Endodermal cell (in vitro differentiated cells): ENCODE measurements at places on chromosomes 3 and 15.

DNA sequence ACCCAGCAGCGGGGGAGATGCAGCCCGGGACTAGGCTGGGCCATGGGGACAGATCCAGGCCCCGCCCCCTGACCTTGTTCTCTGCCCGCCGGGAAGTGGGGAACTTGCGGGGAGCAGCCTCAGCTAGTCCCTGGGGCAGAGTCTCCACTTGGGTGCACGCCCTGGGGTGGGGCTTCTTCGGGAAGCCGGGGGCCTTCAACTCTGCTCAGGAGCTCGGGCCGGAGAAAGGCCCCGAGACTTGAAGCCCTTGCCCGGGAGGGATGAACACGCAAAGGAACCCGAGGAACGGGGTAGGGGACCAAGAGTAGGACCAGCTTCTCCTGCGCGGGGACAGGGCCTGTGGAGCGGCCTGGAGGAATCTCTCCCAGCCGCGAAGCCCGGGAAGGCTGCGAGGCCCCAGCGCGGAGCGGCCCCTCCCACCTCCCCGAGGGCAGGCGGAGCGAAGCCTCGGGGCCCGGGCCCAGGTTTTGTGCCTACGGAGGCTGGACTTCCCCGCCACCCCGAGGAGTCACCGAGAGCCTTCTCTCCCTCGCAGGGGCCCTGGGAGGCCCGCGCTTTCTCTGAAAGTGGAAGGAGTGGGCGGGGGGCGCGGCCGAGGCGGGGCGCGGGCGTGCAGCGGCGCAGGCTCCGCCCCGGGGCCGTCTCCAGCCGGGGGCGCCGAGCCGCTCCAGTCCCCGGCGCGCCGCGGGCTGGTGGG, at the start of gene ITPKA:
TSS of gene ITPKA (plus strand) at position 670 of the 697 bp plus-strand sequence. CDS start 54 bp downstream, outside the sequence.
- peak; percentile 91 for DNase-seq

- DNase-seq = no peak
Observed at GRCh38 chr15:60510006-60510405, 31.1 kb upstream of the ICE2 start.

DNA sequence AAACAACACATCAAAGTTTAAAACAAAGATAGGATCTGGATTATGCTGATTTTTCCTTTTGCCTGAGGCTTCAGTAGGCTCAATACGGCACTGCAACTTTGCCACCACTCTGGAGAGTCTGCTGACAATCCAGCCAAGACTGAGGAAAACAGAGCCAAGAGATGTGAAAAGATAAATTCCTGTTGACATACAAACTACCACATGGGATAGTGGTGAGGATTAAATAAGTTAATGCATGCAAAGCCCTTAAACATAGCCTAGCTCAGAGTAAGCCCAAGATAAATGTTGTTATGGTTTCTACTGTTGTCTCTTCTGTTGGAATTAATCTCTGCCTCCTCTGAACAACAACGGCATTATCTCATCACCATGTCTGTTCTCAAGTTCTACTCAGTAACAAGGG, 245.9 kb upstream of the LMCD1 start:
- DNase-seq = no peak

DNA sequence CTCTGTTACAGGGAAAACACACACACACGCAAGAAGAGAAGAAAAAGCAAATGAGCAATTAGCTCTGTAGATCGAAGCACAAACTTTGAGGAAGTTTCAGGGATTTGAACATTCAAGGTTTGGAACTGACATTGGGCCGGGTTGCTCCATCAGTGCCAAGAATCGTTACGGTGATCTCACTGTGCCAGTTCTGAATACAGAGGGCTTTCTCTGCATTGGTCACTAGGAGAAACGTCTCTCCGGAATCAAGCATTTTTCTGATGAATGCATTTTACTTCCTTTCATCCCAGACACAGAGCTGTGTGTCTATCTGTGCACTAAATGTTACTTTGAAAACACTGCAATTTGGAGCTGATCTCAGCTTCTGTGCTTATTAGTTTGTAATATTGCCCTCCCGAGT, 11.2 kb downstream of the HRH1 start:
- DNase-seq = no peak

- DNase-seq = no peak
Observed at GRCh38 chr3:99134986-99135385, 233.5 kb upstream of the DCBLD2 start.

- no peak for DNase-seq
Observed at GRCh38 chr3:39712413-39713048, 96.9 kb upstream of the MYRIP start.

- no peak for DNase-seq
Observed at GRCh38 chr15:85033148-85033547, 51.5 kb downstream of the PDE8A start.

GRCh38 chr15:42511007-42511391, 15.6 kb downstream of the SNAP23 start:
- no peak for DNase-seq

- DNase-seq = no peak
Observed at GRCh38 chr3:127779747-127780146, 42.6 kb downstream of the MGLL start.

GRCh38 chr15:45179221-45179985, 8.4 kb downstream of the SHF start:
- peak; percentile 91 for DNase-seq

- DNase-seq = peak; percentile 88
Observed at GRCh38 chr3:58659051-58659675, 7.4 kb downstream of the FAM3D start.

GRCh38 chr15:45529613-45530012, 7.1 kb upstream of the SLC30A4 start:
- DNase-seq = no peak
